ENCODE measurements at places on chromosomes 2 and 18.

DNA sequence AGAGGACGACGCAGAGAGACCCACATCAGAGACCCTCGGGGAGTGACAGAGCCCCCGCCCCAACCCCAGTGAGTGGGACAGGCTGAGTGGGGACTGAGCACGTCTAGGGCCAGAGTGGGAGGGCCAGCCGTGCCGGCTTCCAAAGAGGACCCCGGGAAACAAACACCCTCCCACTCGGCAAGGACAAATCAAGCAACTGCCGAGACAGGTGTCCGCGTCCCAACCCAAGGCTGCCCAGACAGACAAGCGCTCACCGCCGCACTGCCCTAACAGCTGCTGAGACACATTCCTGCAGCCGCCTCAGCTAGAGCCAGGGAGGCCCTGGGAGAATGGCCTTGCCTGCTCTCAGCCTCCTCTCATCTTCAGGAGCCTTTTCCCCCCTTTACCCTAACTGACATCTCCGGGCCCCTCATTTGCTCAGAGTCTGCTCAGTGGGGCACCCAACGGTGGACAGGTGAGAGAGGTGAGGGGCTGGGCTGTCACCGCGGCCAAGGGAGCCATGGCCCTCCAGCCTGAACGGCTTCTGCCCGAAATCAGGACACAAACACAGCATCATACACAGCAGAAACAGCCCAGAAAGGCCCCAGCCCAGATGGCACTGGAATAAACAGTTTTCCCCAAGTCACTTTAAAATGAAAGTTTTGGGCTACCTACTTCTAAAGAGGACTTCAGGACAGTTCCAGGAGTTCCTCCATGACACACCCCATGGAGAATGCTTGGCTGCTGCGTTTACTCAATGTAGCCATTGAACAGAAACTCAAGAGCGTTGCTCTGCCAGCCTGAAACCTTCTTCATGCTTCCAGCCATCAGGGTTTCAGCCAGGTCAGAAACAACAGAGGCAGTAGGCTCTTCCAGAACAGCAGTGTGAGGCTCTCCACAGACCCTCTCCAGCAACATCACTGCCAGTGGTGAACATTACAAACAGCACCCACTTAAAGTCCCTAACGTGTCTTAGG is 23.6 kb downstream of the SLC66A2 start:
- no peak for DNase-seq

- no peak for DNase-seq
These were observed 334.2 kb upstream of the LRRTM1 start for GRCh38 chr2:80638783-80639182.

DNA sequence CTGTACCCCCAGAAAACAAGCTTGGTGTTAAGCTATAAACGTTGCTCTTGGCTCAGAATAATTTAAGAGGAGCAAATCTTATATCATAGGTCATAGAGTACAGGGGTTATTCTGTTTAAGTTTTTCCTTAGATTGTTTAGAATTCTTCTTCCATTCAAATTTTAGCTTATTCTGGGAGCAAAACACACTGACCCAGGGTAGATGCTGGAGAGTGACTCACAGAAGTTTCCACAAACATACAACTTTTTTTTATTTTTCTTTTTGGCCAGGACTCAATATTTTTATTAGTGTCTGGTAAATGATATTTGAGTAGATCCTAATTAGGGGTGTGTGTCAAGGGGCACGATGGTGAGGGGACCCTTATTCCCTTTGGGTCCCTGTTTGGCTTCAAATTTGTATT is 71.5 kb upstream of the PSME4 start:
- DNase-seq, result no peak

GRCh38 chr2:30666266-30666874 is 140.9 kb downstream of the CAPN13 start:
- DNase-seq, result no peak

- DNase-seq, result no peak
These were observed 39.7 kb upstream of the LYPD6 start for GRCh38 chr2:149290662-149291061.

Measured in stimulated activated CD4-positive, alpha-beta T cell treated with anti-CD3 and anti-CD28 coated beads, Interleukin-4, amount 100 ng/mL, for 4 hours (primary cell).